GM23338 (cell line): ENCODE measurements at places on chromosomes 16 and 17.

DNA sequence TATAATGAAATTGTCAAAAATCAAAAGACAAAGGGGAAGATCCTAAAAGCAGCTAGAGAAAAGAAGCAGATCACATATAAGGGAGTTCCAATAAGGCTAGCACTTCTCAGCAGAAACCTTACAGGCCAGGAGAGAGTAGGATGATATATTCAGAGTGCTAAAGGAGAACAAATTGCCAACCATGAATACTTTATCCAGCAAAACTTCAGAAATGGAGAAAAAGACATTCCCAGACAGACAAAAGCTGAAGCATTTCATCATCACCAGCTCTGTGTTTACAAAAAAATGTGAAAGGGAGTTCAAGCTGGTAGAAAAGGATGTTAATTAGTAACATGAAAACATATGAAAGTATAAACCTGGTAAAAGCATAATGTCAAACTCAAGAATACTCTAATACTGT is 37.4 kb downstream of the CDR2 start:
- DNase-seq: no peak

DNA sequence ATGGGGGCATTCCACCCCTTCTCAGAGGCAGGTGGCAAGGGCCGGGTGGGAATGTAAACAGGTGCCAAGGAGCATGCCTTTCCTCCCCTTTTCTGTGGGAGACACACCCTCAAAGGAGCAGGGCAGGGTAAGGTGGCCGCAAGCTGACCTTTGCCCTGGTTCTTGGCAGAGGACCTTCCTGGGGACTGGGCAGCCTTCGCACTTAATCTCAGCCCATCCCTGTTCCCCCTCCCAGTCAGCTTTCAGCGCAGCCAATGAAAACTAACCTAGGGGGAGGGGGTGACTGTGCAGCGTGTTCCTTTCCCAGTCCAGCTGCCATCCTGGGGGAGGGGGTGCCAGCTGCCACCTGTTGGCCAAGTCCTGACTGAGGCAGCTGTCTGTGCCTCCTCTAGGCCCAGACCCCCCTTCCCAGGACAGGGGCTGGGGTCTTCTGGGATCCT is 2.8 kb downstream of the TRAF4 start:
- DNase-seq: peak; percentile 63

GRCh38 chr16:50025537-50025931 is 509 bp downstream of the CNEP1R1 start:
- no peak for DNase-seq

- peak; percentile 84 for DNase-seq
These were observed 20.1 kb upstream of the SLC46A1 start for GRCh38 chr17:28426081-28426519.

DNA sequence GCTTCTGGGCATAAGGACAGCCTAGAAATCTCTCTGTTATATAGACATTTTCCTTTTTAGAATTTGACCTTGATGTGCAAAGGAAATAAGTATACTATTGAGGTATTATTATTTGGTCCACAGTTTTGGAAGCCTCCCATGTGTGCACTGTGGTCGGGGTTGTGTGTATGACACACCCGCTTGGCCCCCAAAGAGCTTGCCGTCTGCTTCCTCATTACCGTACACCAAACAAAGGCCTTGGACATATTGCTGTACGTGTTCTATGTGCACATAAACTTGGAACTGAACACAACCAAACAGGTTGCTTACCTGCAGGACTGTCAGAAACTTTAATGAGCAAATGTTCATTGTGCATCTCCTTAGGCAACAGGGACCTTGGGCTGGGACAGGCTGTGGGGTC is 38.2 kb downstream of the METRNL start:
- no peak for DNase-seq

- DNase-seq: peak; percentile 38
These were observed 822 bp downstream of the IGF2BP1 start for GRCh38 chr17:48997827-48998586.

DNA sequence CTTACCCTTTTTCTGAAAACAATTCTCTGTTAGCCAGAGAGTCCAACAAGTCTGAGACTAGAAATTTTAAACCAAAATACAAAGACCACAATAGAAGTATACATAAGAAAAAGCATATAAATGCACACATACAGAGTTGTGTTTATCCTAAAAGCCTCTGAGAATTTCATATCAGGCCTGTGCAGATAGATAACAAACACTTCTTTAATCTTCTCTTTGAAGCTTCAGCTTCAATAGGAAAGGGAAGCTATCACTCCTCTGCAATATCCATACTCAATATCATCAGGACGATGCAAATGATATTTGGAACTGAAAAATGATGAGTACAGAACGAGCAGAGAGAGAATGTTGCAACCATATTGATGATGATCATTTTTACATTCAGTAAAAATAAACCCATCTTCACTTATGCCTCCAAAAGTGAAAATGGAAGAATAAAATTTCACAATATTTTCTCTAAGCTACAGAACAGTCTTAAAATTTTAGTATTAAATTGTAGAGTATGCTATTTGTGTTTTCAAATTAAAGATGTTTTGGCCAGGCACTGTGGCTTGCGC is 61.6 kb downstream of the SKAP1 start:
- no peak for DNase-seq

- DNase-seq: no peak
These were observed 78.0 kb downstream of the KNOP1 start for GRCh38 chr16:19639986-19640421.

DNA sequence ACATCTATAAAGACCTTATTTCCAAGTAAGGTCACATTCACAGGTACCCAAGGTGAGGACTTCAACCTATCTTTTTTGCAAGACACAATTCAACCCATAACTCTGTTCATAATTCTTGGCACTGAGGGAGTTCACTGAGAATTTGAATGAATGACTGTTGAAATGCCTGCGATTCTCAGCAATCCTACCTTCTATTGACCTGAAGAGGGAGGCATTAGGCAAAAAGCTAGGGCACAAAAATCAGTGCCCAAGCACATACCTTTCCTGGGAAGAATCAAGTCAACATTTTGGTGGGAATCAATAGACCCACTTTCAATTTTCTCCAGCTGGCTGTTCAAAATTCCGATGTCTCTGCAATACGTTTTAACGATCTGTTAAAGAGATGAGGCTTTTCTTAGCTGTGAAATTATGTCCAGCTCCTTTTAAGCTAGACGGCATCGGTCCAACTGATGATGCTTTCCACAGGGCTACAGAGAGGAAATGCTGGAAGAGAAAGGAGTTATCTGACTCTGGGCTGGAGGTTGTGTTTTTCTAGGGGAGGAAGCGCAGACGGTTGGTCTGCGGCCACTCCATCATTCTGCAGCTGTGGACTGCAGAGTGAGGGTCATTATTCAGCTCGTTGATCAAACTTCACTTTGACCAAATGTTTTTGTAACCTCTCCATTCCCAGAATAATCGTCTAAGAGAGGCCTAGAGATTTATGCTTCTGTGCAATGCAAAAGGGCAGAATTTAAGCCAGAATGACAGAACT is 25.2 kb downstream of the BCO1 start:
- peak; percentile 47 for DNase-seq

- no peak for DNase-seq
These were observed 609.4 kb upstream of the CDH5 start for GRCh38 chr16:65757064-65757463.

DNA sequence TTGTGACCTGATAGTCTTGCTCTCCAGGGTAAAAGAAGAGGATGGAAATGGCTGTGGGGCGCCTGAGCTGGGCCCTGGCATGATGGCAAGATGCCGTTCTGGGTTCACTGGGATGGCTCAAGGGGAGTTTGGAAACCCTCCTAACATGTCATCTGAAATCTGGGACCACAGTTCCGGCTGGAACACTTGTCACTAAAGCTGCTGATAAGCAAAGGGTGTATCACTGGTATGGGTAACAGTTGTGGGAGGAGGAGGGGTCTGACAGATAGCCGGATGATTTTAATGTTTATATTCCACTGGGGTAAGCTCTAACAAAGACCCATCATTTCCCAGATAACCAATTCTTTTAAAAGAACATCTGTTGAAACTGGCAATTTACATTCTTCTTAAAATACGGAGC is 390.2 kb downstream of the WWOX start:
- DNase-seq: no peak

GRCh38 chr16:70756071-70756470 is 44.9 kb downstream of the VAC14 start:
- no peak for DNase-seq

- no peak for DNase-seq
These were observed 9.2 kb upstream of the GGT6 start for GRCh38 chr17:4569591-4569990.

DNA sequence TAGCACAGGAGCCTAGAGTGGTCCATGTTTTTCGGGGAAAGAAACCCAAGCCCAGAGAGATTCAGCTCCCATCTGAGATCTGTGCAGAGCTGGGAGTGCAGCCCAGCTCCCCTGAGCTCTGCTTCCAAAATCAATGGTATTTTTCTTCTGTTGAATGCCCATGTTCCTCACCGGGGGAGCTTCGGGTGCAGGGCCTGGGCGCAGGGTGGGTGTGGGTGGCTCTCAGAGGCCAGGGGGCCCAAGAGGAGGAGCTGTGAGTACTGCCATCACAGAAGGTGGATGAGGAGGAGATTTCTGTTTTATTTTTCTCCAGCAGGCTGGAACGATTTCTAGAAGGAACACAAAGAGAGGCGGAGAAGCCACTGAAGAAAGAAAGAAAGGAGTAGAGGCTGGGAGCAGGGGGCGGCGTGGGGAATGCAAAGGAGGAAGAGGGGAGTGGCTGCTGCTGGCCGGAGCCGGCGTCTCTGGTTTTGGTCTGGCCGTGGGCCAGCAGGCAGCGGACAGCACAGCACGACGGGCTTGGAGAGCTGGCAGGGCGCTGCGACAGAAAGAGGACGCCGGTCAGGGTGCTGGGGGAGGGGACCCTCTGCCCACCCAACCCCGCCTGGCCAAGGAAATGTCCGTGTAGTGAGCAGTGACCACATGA is 76.2 kb upstream of the KSR1 start:
- DNase-seq: peak; percentile 18

- DNase-seq: peak; percentile 18
These were observed 13.0 kb downstream of the C16orf87 start for GRCh38 chr16:46817961-46818360.

- DNase-seq: peak; percentile 73
These were observed 27.1 kb upstream of the SCNN1B start for GRCh38 chr16:23274968-23275367.

GRCh38 chr17:17401271-17401781 is 75.5 kb upstream of the MED9 start:
- peak; percentile 80 for DNase-seq

DNA sequence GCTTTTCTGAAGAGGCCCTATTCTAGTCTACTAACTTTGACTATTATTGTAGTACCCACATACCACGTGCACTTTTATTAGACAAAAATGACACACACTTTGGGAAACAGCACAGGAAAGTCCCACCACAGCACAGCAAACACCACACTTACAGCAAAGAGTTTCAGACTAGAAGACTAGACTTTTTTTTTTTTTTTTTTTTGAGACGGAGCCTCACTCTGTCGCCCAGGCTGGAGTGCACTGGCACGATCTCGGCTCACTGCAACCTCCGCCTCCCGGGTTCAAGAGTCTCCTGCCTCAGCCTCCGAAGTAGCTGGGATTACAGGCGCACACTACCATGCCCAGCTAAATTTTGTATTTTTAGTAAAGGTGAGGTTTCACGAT is 20.1 kb downstream of the YWHAE start:
- DNase-seq: no peak

DNA sequence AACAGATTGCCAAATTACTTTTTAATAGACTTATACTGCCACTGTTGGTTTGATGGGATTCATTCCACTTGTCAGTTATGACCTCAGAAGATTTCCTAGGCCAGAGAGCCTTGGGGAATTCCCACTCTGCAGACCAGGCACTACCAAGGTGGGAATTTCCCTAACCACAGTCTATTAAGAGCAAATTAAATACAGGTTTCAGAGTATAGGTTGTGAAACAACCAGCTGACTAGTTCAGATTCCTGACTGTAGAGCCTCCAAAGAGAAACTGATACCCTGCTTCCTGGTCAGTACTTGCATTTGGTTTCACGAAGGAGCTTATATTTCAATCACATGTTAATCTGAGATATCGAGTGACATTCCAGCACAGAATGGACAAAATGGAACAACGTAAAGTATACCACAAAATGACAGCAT is 186.5 kb downstream of the STX8 start:
- no peak for DNase-seq

DNA sequence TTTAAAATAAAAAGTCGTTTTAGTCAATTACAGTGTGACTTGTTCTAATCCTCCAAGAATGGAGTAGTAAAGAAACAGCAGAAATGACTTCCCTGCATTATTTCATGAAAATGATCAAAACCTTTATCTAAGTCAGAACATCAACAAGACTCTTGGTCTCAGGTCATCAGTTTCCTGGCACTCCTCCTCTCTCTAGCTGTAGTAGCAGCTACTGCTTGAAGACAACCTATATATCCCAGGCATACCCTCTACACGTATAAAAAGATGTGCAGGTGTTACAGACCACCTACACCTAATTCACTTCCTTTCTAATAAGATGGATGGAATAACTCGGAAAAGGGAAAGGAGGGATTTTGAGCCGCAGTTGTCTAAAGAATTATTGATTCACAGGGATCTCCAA is 1.6 kb upstream of the FBF1 start:
- DNase-seq: no peak

- no peak for DNase-seq
These were observed 28.7 kb downstream of the WIPI1 start for GRCh38 chr17:68428498-68429172.

GRCh38 chr16:87636741-87637140 is 34.4 kb downstream of the JPH3 start:
- DNase-seq: no peak

DNA sequence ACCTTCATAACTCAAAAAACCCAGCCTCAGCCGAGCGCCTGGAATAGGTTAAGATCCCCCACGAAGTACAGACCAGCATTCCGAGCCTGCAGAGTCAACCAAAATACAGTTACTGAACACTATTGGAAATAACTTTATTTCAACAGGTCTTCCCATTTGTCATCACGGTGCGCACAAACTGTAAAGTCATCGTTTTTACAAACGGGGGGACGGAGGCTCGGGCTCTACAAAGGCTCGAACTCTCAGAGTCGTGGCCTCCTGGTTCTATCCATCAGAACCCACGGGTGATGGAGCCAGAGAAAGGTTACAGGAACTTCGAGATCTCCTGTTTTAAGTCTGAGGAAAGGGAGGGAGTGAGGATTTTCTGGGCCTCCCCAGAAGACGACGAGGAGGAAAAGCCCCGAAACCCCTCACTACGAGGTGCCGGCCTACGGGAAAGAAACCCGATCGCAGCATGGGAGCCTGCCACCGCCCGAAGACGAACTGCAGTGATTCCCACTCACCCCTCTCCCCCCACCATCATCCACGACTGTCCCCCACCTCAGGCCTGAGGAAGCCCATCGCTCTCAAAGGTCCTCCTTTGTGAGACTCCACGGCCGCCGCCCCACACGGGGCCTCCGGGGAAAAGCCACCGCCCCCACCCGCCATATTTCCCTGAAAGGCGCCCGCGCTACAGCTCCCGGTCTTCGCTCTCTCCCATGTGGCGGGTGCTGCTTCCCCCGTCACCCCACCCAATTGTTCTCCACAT is 917 bp downstream of the YWHAE start:
- DNase-seq: no peak

- no peak for DNase-seq
These were observed 143.3 kb upstream of the LHX1 start for GRCh38 chr17:36793976-36794375.

DNA sequence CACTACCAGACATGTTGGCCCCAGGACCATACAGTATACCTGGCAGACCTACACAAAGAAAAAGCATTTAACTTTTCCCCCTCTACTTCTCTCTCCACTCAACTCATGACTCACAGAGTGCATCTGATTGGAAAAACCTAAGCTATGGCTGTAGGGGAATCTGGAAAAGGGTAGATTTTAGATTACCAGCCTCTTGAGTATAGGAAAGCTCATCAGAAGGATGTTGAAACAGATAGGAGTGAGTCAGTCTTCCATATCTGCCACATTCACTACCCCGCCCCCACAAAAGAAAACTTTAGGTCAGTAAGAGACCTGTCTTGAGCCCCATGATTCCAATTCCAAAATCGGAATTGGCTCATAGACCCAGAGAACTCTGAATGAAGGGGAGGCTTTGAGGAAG is 12.3 kb downstream of the KRT9 start:
- DNase-seq: no peak
